ENCODE measurements at places on chromosomes 13 and 19. TPM values are rescaled to one million over a fixed set of nuclear protein-coding genes. Genes with fewer than 3 reads are reported as not detected.

DNA sequence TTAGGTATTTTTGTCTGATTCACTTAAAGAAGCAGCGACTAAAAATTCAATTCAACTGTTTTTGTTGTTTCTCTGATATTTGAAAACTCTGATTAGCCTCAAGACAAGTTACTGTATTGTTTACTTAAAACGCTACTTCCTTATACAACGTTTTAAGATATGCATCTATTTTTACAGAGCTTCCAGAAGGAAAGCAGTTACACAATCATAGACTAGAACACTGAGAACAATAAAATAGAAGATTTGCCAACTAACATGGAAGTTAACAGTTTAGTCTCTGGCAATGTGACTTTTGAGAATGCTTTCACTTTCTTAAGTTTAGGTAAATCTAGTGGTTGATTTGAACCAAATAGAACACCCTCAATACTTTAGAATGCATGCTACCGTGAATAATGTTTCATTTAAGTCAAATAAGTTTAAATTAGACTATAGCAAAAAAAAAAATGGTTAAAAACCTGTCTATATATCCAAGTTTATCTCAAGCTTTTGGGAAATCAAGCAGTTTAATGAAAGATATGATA is 614.8 kb downstream of the DACH1 start:
- no peak for DNase-seq

- peak; percentile 79 for DNase-seq
Observed at GRCh38 chr19:35123573-35123972, 8.0 kb downstream of the FXYD3 start.

GRCh38 chr13:50426927-50427326 is 411.7 kb downstream of the KCNRG start:
- DNase-seq: no peak

DNA sequence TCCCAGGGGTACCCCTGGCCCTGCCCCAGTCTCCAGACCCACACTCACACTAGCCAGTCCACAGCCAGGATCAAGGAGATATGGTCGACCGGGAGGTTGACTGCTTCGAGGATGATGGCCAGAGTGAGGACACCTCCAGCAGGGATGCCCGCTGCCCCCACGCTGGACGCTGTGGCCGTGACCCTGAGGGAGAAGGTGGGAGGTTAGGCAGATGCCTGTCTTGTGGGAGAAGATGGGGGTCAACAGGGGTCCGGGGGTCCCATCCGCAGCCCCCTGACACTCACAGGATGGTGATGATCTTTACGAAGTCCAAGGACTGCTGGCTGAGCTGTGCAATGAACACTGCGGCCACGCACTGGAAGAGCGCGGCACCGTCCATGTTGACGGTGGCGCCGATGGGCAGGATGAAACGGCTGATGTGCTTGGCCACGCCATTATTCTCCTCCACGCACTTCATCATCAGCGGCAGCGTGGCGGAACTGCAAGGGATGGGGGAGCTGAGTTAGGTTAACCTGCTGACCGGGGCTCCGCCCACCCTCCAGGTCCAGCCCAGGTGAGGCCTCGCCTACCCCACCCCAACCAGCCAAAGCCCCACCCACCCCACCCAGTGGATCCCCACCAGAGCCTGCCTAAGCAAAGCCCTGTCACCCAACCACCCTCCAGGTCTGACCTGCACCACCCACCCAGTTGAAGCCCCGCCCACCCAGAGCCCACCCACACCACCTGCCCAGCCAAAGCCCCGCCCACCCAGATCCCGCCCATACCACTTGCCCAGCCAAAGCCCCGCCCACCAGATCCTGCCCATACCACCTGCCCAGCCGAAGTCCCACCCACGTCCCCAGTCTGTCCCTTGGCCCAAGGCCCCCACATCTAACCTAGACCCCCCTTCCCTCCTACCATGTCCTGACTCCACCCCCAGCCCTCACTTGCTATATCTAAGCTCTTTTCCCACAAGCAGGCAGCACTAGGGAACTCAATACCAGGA is 11.2 kb downstream of the SLC1A5 start:
- DNase-seq: no peak

DNA sequence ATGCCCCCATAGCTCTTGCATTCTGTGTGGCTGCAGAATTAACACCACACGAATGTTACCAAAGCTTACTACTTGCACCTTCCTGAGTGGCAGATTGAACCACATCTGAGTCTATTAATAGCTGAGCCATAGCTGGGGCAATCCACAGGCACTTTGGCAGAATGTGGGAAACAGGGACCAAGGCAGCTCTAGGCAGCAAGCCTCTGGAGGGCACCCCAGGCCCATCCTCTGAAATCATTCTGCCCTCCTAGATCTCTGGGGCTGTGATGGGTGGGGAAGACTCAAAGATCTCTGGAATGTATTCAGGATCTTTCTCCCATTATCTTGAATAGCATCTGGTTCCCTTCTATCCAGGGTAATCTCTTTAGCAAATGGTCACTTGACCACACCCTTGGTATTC is 139.3 kb downstream of the TNFRSF19 start:
- peak; percentile 55 for DNase-seq

GRCh38 chr19:33524024-33524664 is 2.6 kb upstream of the PEPD start:
- DNase-seq: no peak

DNA sequence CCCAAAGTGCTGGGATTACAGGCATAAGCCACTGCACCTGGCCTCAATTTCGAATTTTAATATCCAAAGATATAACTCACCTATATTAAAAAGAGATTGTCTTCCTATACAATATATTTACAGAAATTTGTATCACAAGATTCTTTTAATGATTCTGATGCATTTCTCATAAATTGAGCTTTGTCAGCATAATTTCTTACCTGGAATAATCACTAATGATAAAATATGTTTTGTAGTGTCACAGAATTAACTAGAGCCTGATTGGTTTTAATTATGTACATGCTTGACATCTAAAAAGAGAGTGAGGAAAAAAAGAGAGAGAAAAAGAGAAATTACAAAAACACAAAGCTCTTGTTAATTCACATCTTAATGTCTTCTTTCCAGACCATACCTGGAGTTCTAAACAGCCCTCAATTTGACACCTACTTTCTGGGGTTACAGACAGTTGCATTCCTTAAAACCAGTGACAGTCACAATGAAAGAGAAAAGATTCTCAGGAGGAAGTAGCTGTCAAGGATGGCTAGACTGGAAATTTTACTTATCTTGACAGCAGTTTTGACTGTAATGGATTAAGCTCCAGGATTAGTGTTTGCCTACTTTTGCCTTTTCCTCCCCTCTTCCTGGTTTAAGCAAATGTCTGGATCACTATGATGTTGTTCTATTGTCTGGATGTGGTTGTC is 214.4 kb downstream of the SPRY2 start:
- no peak for DNase-seq

The DNAAF3 gene
- 1.6 TPM for total RNA-seq

The TEX101 gene
- not detected for total RNA-seq

The STK11 gene
- total RNA-seq: 57.8 TPM

The ARL11 gene
- total RNA-seq: 0.33 TPM
